ENCODE measurements at places on chromosomes 4 and X. TPM values are rescaled to one million over a fixed set of nuclear protein-coding genes. Genes with fewer than 3 reads are reported as not detected.

DNA sequence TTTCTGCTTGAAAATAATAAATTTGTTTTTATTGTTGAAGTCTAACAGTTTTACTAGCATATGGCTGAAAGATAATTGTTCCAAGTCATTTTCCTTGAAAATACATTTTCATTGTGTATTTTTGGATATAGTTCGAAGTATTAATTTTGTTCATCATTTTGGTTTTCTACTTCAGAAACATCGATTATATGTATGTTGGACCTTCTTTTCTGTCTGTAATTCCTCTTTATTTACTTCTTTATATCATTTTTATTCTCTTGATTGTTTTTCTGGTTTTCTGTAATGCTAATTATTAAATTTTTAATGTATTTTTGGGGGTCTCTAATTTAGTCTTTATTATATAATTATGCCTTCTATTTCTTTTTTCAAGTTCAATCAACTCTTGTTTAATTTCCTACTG lies 407.1 kb upstream of the FRG1 start:
- DNase-seq = no peak

GRCh38 chr4:144355811-144356757 lies 215.6 kb upstream of the GYPA start:
- peak; percentile 69 for DNase-seq

GRCh38 chrX:79415056-79415455 lies 47.9 kb upstream of the ITM2A start:
- DNase-seq = no peak

STK26 gene
- polyA plus RNA-seq = 8.8 TPM

NAA11 gene
- not detected for polyA plus RNA-seq

- DNase-seq = no peak
Measured at GRCh38 chr4:100977746-100978397, 369.5 kb downstream of the PPP3CA start.

COL25A1 gene
- polyA plus RNA-seq = 17.1 TPM

ADH4 gene
- 1.2 TPM for polyA plus RNA-seq

GRCh38 chrX:41661366-41662095 lies 27.2 kb upstream of the GPR34 start:
- DNase-seq = no peak

TRPC5OS gene
- polyA plus RNA-seq = 0.06 TPM

DNA sequence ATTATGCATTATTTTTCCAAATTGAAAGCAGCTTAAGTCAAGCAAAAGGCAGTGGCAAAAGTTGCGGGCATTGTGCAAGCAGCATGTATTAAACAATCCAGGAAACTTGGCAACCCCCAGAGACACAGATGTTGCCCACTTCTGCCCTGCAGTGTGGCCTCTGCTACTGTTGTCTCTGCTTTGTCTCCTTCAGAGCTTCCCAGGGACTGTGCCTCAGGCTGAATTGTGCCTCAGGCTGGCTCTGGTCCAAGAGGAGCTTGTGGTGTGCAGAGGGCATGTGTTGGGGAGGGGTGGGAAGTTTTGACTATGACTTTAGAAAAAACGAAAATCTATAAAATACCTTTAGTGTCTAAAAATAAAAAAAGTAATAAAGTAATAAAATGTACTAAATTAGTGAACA lies 201.4 kb downstream of the CCSER1 start:
- no peak for DNase-seq

RBMXL3 gene
- polyA plus RNA-seq = not detected

- no peak for DNase-seq
Measured at GRCh38 chrX:7254144-7254543, 106.2 kb upstream of the PUDP start.

DNA sequence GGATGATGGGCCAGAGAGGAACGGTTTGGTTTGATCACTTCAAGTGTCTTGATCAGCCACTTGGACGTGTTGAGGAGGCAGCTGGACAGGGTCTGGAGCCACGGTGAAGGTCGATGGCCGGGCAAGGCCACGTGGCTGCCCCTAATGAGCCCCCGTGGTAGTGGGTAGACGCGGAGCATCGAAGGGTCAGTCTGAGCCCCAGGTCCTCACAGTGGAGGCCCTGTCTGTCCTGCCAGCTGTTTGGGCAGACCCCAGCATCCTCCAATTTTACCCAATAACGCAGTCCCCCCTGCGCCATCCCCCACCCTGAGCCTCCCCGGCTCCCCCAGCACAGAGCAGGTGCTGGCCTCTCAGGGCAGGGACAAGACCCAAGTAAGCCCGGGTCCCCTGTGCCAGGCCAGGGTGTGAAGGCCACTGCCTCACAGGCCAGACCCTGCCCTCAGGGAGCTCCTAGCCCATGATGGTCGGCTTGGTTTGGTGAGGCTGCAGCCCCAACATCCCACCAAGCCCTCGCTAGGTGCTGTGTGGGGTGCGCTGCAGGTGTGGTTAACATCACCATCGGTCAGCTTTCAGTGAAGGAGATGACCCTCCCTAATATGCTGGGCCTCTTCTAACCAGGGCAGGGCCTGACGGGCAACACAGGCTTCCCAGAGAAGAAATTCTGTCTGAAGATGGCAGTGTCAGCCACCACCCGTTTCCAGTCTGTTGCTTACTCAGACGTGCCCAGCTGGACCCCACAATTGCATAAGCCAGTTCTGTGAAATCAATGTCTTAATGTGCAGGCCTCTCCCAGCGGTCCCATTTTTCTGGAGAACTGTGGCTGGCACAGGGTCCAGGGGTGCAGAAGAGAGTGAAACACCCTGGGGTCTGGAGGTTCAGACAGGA lies 40.5 kb upstream of the NKX1-1 start:
- no peak for DNase-seq

GRCh38 chr4:137735561-137736104 lies 203.3 kb upstream of the PCDH18 start:
- DNase-seq = no peak

GRCh38 chr4:14841801-14842768 lies 160.2 kb upstream of the CPEB2 start:
- no peak for DNase-seq

- DNase-seq = no peak
Measured at GRCh38 chr4:76374798-76375197, 46.1 kb downstream of the CCDC158 start.
